ENCODE measurements at places on chromosomes 7 and 10. TPM values are rescaled to one million over a fixed set of nuclear protein-coding genes. Genes with fewer than 3 reads are reported as not detected.

SSMEM1 gene
- total RNA-seq: not detected

ADCYAP1R1 gene
- 0.29 TPM for total RNA-seq

GCK gene
- total RNA-seq: 0.50 TPM

LMTK2 gene
- total RNA-seq: 16.7 TPM

HOXA11 gene
- total RNA-seq: not detected

ANXA11 gene
- total RNA-seq: 41.7 TPM

DNA sequence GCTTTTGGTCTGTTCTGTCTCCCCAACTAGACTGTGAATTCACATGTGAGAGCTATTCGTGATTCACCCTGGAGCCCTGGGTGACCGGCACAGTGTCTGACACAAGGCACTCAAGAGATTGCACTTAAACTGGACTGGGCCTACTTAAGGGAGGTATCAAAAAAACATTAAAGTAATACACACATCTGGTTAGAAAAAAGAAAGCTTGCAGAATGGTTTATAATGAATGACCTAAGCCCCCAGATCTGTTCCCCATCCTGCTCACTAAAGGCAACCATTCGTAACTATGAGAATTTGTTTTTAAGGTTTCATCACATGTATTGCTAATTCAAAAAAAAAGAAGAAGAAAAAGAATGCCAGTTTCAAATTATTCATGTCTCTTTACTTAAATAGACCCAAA lies 74.5 kb downstream of the DGKI start:
- DNase-seq: no peak

- DNase-seq: no peak
These were observed 118.0 kb downstream of the OTUD1 start for GRCh38 chr10:23556727-23557440.

- no peak for DNase-seq
These were observed 23.6 kb downstream of the TSPAN15 start for GRCh38 chr10:69474742-69475432.

DNA sequence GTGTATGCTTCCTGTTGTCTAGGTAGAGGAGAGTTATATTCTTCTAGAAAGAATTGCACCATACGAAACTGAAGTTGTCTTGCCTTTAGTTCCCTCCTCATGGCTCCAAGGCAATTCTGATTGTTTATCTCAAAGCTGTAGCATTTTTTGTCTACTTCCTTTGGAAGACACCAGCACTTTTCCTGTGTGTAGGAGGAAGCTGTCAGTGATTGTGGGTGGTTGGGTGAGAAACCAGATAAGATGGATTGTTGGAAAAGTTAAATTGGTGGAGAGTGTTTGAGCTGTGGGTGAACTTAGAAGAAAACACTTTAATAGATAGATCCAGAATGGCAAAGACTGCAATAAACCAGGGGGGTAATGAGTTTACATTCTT lies 12.1 kb upstream of the CSTF2T start:
- no peak for DNase-seq

GRCh38 chr7:5586963-5587348 lies 163.3 kb upstream of the TNRC18 start:
- no peak for DNase-seq

DNA sequence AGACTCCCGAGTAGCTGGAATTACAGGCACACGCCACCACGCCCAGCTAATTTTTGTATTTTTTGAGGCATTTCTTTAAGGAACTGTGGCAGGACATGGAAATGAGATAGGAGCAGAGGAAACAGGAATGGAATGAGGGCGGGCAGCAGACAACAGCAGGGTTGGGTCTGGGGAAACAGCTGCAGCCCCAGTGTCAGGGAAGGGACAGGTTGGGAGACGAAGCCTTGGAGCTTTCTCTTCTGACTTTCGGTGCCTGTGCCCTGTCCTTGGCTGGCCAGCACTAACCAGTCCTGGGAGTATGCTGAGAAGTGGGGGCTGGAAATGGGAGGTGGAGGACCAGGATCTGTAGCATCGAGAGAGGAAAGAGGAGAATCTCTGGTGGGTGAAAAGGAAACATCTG lies 47.4 kb downstream of the ATOH7 start:
- no peak for DNase-seq

DNA sequence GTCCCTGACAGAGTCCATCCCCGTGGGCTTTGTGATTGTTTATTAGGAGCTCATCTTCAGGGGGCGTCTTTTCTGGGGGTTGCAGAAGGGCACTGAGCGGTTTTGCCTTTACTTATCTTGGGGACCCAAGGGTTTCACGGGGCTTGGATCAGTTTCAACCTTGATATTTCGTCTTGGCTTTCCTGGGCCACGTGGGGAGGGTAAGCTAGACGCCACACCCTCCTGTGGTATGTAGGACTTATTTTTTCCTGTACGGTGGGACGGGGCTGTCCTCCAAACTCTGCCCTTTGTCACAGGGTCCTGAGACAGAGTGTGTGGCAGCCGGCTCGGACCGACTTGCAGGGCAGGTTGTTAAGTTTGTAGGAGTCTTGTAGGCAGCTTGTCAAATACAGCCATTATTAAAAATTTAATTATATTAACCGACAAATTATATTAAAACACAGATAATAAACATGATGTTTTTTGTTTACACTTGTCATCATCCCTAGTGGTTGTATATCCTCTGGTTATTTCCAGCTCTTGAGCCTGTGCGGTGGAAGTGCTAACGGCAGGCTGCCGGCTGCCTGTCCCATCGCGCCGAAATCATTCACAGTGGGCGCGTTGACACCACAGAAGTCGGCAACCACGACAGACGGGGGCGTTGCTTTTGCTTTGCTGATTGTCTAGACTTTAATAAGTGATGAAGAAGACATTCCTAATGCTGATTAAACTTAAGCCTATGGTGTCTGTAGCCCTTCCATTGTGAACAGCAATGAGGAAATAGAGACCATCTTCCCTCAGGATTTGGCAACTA lies 193.2 kb downstream of the DNAJB6 start:
- no peak for DNase-seq

- no peak for DNase-seq
These were observed 63.9 kb downstream of the STK17A start for GRCh38 chr7:43646603-43647338.

DNA sequence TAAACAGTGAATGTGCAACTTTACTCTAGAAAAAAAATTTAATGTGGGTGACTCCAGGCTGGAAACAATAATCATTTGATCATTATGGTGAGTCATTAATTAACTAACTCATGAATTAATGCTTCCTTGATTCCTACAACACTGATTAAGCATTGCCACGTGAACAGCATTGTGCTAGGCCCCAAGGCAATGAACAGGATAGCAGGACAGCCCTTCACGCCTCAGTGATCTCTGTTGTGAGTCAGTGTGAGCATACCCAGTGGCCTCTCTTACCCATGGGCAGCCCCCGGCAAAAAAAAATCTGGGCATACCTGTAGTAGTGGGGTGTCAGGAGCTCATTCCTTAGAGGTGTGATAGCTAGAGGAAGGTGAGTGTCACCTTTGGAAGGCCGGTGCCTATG lies 76.0 kb downstream of the DENND2A start:
- DNase-seq: no peak

DNA sequence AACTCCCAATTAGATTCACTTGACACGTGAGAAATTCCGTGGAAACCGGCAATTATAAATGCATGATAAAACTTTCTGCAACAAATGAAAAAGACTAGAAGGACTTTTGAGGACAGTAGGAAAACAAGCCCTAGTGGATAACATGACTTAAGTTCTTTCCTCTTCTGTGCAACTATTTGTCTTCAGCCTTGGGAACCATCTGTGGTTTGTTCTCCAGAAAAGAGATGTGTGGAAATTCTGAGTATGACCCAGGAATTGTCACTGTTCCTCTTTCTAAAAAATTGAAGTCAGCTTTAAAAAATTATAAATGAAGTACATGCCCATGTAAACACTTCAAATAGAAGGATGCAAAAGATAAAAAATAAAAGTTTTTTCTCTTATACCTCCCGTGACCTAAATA lies 128.6 kb upstream of the SVIL start:
- no peak for DNase-seq

- DNase-seq: no peak
These were observed 225.3 kb downstream of the GLRX3 start for GRCh38 chr10:130361351-130362105.

DNA sequence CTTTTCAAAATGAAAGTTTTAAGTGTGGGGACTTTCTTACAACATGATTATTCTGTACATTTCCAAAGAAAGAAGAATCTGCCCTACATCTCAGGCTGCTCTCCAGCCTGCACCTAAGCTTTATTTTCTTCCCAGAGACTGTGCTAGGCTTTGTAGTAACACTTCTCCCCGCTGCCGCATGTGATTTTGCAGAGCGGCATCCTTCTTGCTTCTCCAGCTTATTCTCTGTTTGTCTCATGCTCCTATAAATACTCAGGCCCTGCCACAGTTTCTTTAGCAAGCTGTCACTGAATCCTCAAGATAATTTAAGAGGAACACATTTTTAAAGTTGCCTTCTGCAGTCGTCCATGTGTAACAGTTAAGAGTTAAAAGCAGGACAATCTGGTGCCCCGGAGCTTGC lies 53.5 kb downstream of the INSYN2A start:
- no peak for DNase-seq

Data from right lobe of liver (tissue), 6 donors.